Endothelial cell (in vitro differentiated cells): ENCODE measurements at places on chromosomes 1 and 21.

- DNase-seq: no peak
These were observed 491.2 kb upstream of the USP24 start for GRCh38 chr1:55706397-55706796.

- peak; percentile 90 for DNase-seq
These were observed 8.1 kb upstream of the TRAF3IP3 start for GRCh38 chr1:209747580-209748262.

DNA sequence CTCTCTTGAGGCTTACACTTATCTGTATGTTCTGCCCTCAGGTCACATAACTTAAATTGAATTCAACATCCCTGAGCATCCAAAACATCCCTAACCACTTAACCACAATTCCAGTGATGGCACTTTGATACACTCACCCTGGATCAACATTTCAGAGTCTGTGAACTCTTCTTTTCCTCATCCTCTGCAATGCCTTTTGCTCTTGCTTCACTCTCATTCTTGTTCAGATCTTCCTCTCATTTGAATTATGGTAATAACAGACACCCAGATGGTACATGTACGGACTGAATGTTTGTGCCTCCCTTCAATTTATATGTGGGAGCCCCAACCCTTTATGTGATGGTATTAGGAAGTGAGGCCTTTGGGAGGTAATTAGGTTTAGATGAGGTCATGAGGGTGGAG is 33.4 kb downstream of the PTGER3 start:
- no peak for DNase-seq

DNA sequence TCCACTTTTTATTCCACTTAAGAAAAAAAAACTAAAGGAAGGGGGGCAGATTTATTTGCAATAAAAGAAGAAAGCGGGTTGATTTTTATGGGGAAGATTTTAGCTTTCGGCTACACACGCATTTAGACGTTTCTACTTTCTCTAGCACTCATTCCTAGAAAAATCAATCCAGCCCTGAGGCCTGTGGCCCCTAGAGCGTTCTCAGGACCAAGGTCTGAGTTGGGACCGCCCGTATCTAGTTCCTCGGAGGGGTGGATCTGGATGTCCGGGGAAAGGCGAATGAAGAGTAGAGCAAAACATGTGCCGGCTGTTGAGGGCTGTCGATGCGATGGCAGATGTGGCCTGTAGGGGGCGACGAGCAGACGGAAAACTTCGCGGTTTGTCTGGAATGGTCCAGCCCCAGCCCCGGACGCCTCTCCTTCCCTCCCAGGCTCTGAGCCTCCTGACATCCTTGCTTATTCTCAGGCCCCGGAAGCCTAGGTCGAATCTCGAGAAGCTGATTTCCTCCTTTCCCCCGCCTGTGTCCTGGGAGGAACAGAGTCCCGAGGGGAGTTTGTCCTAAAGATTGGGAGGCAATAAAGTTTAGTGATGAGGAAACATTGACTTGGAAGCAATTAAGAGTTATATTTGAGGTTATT is 5.2 kb downstream of the FOXD3 start:
- DNase-seq: peak; percentile 83

DNA sequence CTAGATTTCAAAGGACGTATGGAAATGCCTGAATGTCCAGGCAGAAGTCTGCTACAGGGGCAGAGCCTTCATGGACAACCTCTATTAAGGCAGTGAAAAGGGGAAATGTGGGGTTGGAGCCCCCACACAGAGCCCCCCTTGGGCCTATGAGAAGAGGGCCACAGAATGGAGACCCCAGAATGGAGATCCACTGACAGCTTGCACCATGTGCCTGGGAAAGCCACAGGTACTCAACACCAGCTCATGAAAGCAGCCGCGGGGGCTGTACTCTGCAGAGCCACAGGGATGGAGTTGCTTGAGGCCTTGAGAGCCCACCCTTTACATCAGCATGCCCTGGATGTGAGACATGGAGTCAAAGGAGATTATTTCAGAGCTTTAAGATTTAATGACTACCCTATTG is 108.7 kb downstream of the DMRTB1 start:
- no peak for DNase-seq

- DNase-seq: peak; percentile 82
These were observed 29.7 kb downstream of the HEYL start for GRCh38 chr1:39609618-39610331.

DNA sequence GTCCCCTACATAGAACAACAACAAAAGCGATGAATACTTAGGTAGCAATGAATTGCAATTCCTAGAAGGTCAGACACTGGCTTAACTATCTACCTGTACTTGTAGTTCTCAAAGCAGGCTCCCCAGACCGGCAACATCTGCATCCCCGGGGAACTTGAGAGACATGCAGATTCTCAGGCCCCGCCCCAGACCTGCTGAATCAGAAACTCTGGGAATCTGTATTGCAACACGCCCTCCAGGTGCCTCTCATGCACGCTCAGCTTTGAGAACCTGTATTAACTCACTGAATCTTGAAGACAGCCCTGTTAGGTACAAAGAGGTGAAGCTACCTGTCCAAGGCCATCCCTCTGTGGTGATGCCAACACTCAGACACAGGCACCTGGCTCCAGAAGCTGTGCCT is 128.1 kb downstream of the KAZN start:
- DNase-seq: no peak

- no peak for DNase-seq
These were observed 89.4 kb upstream of the VAV3 start for GRCh38 chr1:108054396-108054795.

DNA sequence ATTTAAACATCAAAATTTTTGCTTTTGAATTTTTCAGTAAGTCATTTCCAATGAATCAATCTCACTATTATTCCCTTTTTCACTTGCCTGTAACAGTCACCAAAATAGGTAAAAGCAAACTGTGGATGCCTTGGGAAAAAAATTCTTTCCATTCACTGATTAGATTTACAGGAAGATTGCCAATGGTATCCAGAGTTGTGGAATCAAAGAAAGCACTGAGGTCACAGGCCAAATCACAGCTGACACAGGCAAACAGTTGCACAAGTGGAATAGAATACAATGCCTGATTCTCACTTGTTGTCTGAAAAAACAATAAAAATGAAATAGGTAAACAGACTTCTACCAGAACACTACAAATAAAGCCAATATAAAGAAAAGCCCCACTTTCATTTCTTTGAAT is 48.4 kb downstream of the LTN1 start:
- DNase-seq: no peak
